ENCODE measurements at places on chromosomes 6 and 20. TPM values are rescaled to one million over a fixed set of nuclear protein-coding genes. Genes with fewer than 3 reads are reported as not detected.

CGA gene
- total RNA-seq = not detected

DNA sequence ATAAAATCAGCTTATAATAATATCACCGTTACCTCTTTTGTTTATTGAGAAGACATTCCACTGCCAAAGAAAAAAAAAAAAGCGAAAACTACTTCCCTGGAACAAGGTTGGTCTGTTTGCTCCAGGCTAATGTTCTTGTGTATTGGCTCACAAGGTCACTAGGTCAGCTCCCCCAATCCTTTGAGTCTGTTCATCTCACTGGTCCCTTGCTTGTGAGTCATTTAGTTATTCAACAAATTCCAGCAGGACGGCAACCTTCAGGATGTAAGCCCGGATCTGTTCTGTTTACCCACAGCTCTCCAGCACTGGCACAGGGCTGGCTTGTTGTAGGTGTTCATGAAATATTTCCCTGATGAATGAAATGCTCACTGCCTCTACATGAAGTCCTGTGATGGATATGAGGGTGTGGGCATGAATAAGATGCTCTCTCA is 3.3 kb downstream of the ARHGAP40 start:
- no peak overlapping the region for H3K27ac ChIP-seq
- H3K4me3 ChIP-seq = no peak overlapping the region
- peaks cover 16% of the 10 kb centered on the region for H3K27me3 ChIP-seq
- no peak for DNase-seq
- no peaks in the 10 kb centered on the region for H3K36me3 ChIP-seq
- H3K4me1 ChIP-seq = no peaks in the 10 kb centered on the region

- H3K36me3 ChIP-seq = no peaks in the 10 kb centered on the region
- H3K27me3 ChIP-seq = peaks cover 53% of the 10 kb centered on the region
- H3K4me1 ChIP-seq = no peaks in the 10 kb centered on the region
- peak overlapping the region; percentile 17 for H3K4me3 ChIP-seq
- no peak for DNase-seq
Measured at GRCh38 chr6:18276610-18277236, 12.4 kb upstream of the DEK start.

DNA sequence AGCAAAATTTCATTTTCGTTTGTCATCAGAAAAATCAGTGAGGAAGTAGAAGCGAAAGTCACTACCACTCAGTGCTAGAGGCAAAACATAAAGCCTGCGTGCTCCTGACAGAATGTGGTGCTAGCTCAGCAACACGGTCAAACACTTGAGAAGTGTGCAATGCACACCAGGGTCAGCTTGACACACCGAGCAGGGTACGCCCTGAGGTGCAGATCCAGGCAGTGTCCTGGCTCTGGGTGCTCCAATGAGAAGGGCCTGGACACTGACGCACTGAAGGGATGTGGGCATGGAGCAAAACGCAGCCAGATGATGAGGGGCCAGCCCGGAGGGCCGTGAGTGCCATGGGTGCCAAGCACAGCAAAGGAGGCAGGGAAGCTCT is 5.9 kb downstream of the RNASET2 start:
- H3K36me3 ChIP-seq = peaks cover 23% of the 10 kb centered on the region
- H3K27ac ChIP-seq = peak overlapping the region; percentile 67
- peaks cover 2% of the 10 kb centered on the region for H3K4me1 ChIP-seq
- DNase-seq = no peak

GRCh38 chr20:53245574-53245973 is 273.4 kb downstream of the TSHZ2 start:
- H3K4me3 ChIP-seq = no peak overlapping the region
- H3K36me3 ChIP-seq = no peaks in the 10 kb centered on the region
- no peaks in the 10 kb centered on the region for H3K4me1 ChIP-seq
- DNase-seq = no peak
- H3K27me3 ChIP-seq = no peaks in the 10 kb centered on the region
- H3K27ac ChIP-seq = no peak overlapping the region

DNA sequence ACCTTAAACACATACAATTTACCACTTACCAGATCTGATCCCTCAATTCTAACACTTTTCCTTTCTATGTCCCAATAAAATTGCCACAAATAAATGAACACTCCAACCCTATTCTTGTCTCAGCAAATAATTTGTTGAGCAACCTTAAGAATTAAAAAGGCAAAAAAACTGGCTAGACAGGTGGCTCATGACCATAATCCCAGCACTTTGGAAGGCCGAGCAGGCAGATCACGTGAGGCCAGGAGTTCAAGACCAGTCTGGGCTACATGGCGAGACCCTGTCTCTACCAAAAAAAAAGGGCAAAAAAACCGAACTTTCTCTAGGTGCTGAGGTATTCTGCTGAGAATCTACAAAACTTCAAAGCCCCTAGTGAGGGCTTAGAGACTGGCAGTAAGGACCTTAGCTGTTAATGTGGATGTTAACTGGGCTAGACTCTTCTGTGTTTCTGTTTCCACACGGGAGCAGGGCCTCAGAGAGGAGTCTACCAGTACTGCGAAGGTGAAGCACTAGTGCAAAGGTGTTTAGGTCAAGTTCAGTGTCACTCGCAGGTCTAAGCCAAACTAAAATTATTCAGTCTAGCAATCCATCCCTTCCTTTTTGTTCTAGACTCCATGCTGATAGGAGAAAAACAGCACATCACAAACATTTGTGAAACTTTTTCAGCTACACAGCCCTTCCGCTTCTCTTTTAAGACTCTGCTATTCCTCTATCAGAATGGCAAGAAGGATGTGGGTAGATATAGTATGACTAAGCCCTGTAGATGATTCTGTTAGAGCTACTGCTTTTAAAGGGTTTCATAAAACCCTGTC is 2.6 kb downstream of the FASTKD5 start:
- H3K27me3 ChIP-seq = no peaks in the 10 kb centered on the region
- H3K4me1 ChIP-seq = peaks cover 26% of the 10 kb centered on the region
- no peak overlapping the region for H3K27ac ChIP-seq
- H3K4me3 ChIP-seq = no peak overlapping the region
- no peak for DNase-seq

EMILIN3 gene
- total RNA-seq = 2.5 TPM

- H3K27me3 ChIP-seq = no peaks in the 10 kb centered on the region
- H3K4me3 ChIP-seq = no peak overlapping the region
- H3K36me3 ChIP-seq = no peaks in the 10 kb centered on the region
- no peak for DNase-seq
- H3K27ac ChIP-seq = peak overlapping the region; percentile 92
Measured at GRCh38 chr6:44004136-44004535, 123.1 kb downstream of the MRPL14 start.

SIRPB2 gene
- total RNA-seq = 5.9 TPM

SYNJ2 gene
- total RNA-seq = 16.7 TPM

PDE10A gene
- total RNA-seq = 10.3 TPM

TMEM242 gene
- 6.6 TPM for total RNA-seq

MYL9 gene
- 1,751 TPM for total RNA-seq

OXT gene
- not detected for total RNA-seq

DNA sequence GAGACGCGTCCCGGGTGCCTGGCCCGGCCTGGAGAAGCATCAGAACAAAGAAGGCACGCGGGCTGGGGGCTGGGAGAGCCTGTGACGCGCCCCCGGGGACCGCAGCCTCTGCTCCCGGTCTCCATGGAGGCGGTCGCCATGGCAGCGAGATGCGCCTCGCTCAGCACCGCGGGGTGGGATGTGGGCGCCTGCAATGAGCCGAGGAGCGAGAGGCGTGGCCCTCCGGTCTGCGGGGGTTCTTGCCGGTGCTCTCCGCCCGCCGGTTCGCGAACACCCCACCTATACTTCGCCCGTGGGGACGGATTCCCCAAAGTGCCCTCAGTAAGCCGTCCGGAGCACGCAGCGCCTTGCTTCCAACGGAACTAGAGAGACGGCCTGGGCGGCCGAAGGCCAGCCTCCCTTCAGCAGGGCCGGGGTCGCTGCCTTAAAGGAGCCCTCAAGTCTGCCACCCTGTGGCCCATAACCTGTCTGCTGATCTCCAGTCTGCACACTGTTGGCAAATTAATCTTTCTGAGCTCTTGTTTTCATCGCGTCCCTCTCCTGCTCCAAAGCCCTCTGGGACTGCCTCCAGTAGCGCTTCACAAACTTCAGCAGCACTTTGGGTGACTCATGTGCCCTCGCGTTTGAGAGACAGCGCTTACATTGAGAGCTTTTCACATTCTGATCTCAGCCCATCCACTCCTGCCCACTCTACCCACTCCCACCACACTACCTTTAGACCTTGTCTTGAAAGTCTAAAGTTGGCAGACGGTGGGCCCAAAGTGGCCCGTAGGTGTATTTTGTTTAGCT is 983 bp upstream of the ADISSP start:
- peak overlapping the region; percentile 86 for H3K27ac ChIP-seq
- peaks cover 40% of the 10 kb centered on the region for H3K4me1 ChIP-seq
- no peaks in the 10 kb centered on the region for H3K27me3 ChIP-seq
- no peaks in the 10 kb centered on the region for H3K36me3 ChIP-seq
- peak overlapping the region; percentile 77 for H3K4me3 ChIP-seq

TAAR1 gene
- not detected for total RNA-seq

GRCh38 chr6:255751-256083 is 36.6 kb upstream of the DUSP22 start:
- no peaks in the 10 kb centered on the region for H3K4me1 ChIP-seq
- no peak overlapping the region for H3K4me3 ChIP-seq
- no peak for DNase-seq
- no peak overlapping the region for H3K27ac ChIP-seq
- no peaks in the 10 kb centered on the region for H3K36me3 ChIP-seq

DNA sequence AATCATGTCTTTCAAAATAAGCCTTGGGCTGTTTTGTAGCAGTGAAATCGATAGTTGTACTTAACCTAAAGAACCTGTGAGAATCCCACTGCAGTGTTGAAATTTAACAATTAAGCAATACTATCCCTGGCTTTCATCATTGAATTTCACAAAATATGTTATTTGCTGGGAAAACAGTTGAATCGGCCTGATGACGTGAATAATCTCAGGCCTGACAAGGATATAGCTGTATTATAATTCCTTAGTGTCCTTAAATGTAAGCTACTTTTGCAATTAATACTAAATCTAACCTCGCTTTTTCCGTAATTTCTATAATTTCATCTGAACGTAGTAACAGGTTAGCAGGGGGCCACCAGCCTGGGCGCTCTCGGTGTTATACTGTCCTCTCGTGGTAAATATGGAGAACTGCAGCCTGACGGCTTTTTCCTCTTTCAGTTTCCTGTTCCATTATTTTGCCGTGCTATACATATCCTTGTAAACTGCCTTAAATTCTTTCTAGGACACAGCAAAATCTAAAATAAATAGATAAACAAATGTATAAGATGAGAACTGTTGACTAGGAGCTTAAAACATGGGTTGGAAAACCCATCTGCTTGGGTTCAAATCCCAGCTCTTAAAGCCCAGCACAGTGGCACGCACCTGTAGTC is 24.0 kb downstream of the MTFR2 start:
- peak; percentile 58 for DNase-seq
- H3K36me3 ChIP-seq = no peaks in the 10 kb centered on the region
- H3K4me1 ChIP-seq = peaks cover 7% of the 10 kb centered on the region
- H3K4me3 ChIP-seq = peak overlapping the region; percentile 27

NT5DC1 gene
- 72.4 TPM for total RNA-seq

DNA sequence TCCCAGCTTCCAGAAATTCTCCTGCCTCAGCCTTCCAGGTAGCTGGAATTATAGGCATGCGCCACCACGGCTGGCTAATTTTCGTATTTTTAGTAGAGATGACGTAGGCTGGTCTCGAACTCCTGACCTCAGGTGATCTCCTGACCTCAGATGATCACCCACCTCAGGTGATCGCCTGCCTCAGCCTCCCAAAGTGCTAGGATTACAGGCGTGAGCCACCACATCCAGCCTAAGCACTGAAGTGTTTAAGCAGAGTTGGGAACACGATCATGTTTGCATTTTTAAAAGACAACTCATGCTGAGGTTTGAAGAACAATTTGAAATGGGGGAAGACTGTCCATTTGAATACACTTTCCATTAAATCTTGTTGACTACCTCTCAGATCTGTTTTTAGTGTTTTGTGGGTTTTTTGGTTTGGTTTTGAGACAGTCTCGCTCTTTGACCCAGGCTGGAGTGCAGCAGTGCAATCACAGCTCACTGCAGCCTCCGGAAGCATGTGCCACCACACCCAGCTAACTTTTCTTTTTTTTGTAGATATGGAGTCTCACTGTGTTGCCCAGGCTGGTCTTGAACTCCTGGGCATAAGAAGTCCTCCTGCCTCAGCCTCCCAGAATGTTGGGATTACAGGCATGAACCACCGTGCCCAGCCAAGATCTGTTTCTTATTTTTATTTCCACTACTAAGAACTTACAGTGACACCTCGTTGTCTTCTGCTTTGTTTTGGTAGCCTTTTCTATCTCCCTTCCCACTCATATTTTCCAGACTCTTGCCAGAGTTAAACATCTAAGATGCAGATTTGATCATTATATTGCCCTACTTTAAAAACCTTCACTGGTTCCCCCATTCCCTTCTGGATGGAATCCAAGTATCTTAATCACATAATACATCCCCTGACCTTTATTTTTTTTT is 5.5 kb downstream of the CASP8AP2 start:
- H3K27ac ChIP-seq = no peak overlapping the region
- H3K36me3 ChIP-seq = peaks cover 28% of the 10 kb centered on the region
- H3K27me3 ChIP-seq = no peaks in the 10 kb centered on the region
- DNase-seq = no peak

DNA sequence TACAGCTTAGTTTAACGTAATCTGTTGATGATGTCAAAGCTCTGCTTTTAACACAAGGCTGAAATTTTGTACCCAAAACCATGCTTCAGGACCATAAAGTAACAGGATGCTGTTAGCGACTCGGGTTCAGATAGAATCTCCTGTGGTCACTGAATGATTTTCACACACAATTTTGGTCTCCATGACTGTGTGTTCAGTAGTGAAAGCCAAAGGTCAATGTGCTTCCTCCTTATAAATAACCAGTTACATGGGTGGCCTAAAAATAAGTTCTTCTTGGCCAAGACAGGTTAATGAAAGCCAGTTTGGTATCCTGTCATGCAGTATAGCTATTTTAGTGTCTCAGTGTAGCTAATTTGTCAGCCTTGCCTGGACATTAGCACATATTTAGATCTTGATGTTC is 19.1 kb upstream of the LOC128125822 start:
- H3K27ac ChIP-seq = no peak overlapping the region
- no peak for DNase-seq
- no peaks in the 10 kb centered on the region for H3K27me3 ChIP-seq
- no peaks in the 10 kb centered on the region for H3K4me1 ChIP-seq
- no peak overlapping the region for H3K4me3 ChIP-seq

- DNase-seq = no peak
- no peaks in the 10 kb centered on the region for H3K36me3 ChIP-seq
- H3K4me1 ChIP-seq = no peaks in the 10 kb centered on the region
- no peak overlapping the region for H3K4me3 ChIP-seq
Measured at GRCh38 chr6:74899416-74899815, 306.4 kb downstream of the COL12A1 start.

AGER gene
- total RNA-seq = 0.70 TPM

TNXB gene
- total RNA-seq = 48.5 TPM

NOTCH4 gene
- 50.7 TPM for total RNA-seq

DNA sequence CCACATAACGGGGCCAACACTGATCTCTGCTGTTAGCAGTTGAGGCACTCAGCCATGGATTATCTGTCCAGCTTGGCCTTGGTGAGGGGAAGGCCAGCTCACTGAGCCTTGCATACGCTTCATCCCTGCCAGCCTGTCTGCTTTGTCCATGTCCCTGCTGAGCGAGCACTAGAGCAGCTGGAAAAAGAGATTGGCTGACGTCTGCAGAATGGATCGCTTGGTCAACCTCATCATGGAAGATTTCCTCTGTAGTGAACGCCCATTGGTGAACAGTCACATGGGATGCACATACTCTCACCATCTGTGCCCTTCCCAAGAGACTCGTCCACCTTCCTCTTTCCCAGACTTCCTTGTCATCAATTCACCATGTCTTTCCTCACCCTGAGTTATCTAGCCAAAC is 26.9 kb downstream of the MUC22 start:
- no peak for DNase-seq
- H3K4me1 ChIP-seq = no peaks in the 10 kb centered on the region
- no peaks in the 10 kb centered on the region for H3K36me3 ChIP-seq
- no peak overlapping the region for H3K27ac ChIP-seq
- no peak overlapping the region for H3K4me3 ChIP-seq

GGTLC1 gene
- not detected for total RNA-seq

ADTRP gene
- total RNA-seq = 0.43 TPM

All from heart left ventricle (tissue), 16 donors.